ENCODE measurements at places on chromosomes 2 and 18.
A peak's percentile ranks its signal among the peaks of the same experiment; 100 is the strongest.

GRCh38 chr2:73836141-73836943 is 7.6 kb downstream of the STAMBP start:
- no peak for DNase-seq

DNA sequence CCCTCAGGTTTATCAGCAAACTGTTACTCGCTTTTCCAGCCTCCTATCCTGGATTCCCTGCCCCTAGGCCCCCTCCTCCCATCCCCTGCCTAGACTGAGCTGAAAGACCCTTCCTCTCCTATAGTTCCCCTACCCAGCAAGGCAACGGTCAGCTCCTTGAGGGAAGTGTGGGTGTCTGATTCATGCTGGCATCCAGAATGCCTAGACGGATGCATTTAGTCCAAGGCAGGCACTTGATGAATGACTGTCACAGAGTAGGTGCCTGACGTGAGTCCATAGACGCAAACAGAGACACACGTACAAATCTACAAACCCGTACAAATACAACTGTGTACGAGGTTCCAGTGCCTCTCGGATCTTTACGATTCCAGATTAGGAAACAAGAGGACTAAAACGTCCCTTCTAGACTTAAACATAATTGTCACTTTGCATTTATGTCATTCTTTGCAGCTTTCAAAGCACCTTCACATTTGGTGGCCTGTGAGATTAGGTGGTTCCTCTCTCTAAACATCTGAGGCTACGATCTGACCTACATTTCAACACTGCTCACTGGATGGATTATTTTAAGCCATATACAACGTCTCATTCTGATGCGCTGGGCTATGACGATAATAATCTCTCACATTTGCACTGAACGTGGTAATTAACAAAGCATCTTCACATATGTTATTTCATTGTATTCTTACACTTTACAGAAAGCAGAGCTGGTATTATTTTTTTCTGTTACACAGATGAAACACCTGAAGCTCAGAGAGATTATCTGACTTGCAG is 36.7 kb downstream of the DNMT3A start:
- no peak for DNase-seq

- DNase-seq = no peak
Observed at GRCh38 chr2:5969303-5969702, 277.1 kb downstream of the SOX11 start.

DNA sequence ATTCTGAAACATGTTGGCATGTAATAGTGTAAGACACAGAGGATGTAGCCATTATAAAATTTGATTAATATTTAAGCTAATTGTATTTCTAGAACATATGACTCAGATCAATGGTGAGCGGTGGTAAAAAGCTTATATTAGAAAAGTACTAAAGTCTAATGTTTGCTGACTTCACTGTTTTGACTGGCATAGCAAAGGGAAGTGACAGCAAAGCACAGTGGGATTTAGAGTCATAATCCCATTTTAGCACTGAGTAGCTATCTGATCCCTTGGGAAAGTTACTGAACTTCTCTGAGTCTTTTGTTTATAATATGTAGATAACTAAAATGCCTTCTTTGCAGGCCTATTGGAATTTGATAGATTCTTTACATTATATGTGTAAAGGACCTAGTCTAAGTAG is 60.4 kb downstream of the KIAA1328 start:
- DNase-seq = peak; percentile 23

GRCh38 chr2:26412091-26412673 is 10.5 kb downstream of the DRC1 start:
- DNase-seq = no peak

- no peak for DNase-seq
Observed at GRCh38 chr18:34098109-34098508, 126.6 kb downstream of the NOL4 start.

- DNase-seq = no peak
Observed at GRCh38 chr18:532018-532417, 31.5 kb upstream of the COLEC12 start.

GRCh38 chr18:79542876-79543750 is 136.5 kb upstream of the CTDP1 start:
- no peak for DNase-seq

- DNase-seq = no peak
Observed at GRCh38 chr2:78734221-78734620, 291.3 kb upstream of the REG3G start.

DNA sequence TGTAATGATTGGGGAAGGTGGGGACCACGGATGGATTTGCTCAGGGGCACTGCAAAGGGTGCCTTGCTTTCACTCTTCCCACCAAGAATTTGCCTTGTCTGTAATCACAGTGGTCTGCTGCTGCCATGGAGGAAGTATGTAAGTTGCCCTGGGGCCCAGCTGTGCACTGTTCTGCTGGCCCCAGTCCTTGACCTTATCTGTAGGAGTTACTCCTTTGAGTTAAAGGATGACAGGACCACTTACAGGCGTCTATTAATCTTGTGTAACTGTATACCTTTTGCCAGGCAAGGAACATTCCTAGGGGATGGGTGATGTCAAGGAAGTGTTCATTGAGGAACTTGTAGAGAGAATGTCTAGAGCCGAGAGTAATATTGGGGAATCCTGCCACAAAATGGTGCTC is 212.8 kb upstream of the LRRTM1 start:
- DNase-seq = no peak

DNA sequence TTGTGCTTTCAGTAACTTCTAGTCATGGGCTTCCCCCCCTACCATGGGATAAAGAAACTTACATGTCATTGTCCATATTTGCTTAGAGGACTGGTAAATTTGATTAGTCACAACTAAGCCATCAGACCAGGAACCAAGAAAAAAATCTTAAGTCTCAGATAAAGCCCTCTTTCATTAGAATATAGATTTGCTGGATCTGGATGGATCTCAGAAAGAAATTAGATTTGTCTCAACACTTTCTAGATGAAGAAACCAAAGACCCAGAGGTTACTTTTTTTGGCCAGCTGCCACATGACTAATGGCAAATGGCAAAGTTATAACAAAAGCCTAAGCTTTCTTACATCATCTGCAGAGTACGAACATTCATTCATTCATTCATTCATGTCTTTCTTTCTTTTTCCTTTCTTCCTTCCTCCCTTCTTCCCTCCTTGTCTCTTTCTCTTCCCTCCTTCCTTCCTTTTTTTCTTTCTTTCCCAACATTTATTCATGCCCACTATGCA is 60.2 kb downstream of the CDCA7 start:
- DNase-seq = no peak

DNA sequence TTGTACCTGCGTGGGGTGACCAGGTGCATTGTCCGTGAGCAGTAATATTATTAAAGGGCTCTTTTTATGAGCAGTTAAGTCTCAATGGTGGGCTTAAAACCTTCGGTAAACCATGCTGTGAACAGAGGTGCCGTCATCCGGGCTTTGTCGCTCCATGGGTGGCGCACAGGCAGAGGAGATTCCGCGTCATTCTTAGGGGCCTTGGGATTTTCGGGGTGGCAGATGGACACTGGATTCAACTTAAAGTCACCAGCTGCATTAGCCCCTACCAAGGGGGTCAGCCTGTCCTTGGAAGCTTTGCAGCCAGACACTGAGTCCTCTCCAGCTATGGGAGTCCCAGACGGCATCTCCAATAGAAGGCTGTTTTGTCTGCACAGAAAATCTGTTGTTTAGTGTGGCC is 107.7 kb downstream of the NFATC1 start:
- DNase-seq = no peak

- DNase-seq = no peak
Observed at GRCh38 chr2:214484701-214485100, 73.8 kb downstream of the VWC2L start.

DNA sequence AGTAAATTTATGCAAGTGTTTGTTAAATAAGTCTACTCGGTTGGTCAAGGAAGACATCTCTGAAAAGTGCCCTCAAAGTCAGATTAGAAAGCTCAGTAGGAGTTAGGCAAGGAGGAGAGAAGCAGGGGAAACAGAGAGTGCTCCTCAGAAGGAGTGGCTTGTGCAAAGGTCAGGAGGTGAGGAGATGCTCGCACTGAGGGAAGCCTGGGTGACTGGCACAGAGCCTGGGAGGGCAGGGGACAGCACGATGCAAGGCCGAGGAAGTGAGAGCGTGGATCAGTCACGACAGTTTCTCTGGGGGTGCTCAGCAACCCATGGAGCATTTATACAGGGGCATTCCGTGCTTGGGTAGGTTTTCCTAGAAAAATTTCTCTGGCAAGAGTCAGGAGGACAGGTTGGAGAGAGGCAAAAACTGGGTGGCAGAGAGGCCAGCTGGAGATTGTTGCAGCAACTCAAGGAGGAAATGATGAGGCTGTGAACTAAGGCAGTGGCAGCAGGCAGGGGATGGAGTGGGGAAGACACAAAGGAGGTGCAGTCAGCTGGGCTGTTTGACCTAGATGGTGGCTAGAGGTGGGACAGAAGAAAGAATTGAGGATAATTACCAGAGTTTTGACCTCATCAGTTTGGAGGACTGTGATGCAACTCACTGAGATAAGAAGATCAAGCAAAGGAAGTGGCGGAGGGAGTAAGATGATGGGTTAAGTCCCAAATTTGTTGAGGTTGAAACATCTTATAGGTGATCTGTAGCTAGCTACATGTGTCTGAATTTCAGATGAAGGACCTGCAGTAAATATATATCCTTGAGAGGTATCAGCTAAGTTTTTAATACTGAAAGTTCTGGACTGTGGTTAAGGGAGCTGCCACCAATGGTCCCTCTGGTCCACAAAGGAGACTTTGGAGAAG is 52.4 kb downstream of the BCL2 start:
- DNase-seq = no peak

DNA sequence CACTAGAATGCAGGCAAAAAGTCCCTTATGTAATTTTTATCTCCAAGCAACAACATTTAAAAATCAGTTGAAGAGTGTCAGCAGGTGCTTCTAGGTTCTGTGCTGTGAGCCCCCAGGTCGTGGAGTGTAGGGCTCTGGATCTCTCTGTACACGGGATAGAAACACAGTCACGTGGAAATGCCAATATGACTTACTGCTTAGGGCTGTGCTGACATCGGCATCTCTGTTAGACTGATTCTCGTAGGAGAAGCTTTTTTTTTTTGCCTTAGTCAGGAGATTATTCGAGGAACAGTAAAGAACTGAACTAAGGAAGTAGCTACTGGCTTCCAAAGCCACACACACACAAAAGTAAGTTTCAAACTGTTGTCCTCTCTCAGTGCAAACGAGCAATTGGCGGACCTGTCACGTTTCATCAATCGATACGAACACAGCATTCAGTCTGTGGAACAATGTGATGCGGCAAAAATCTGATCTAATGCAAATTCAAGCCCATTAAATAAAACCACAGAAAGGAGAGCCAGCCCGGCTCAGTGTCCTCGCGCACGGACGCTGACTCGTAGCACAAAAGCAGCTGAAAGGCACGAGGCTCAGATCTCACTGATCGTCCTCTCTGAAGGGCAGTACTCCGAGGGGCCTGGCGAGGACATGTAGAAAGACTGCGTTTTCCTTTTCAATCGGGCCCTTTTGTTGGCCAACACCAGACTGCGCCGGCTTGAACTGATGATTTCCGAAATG is 41.5 kb downstream of the PRELID3A start:
- DNase-seq = no peak

- DNase-seq = no peak
Observed at GRCh38 chr2:201678401-201678800, 20.0 kb downstream of the MPP4 start.

DNA sequence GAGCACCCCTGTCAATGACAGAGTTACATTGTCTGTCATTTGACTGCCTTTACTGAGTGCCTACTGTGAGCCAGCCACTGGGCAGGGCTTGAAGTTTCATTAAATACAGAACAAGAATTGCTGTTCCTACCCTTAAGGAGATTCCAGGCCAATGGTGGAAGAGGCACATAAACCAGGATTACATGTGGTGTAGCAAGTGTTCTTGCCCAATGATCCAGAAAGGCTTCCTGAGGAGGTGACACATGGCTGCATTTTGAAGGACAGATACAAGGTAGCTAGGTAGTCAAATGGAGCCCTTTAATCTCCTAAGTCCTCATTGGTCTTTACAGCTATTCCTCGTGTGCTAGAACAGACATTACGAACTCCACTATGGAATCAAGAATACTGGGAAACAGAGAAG is 312.7 kb downstream of the ETAA1 start:
- no peak for DNase-seq

GRCh38 chr2:182906454-182906853 is 40.0 kb upstream of the FRZB start:
- DNase-seq = no peak

- DNase-seq = peak; percentile 86
Observed at GRCh38 chr18:62346333-62347088, 21.4 kb downstream of the TNFRSF11A start.

- DNase-seq = no peak
Observed at GRCh38 chr2:172195836-172196376, 93.2 kb upstream of the DLX2 start.

- no peak for DNase-seq
Observed at GRCh38 chr18:2901423-2901985, 54.7 kb downstream of the EMILIN2 start.

DNA sequence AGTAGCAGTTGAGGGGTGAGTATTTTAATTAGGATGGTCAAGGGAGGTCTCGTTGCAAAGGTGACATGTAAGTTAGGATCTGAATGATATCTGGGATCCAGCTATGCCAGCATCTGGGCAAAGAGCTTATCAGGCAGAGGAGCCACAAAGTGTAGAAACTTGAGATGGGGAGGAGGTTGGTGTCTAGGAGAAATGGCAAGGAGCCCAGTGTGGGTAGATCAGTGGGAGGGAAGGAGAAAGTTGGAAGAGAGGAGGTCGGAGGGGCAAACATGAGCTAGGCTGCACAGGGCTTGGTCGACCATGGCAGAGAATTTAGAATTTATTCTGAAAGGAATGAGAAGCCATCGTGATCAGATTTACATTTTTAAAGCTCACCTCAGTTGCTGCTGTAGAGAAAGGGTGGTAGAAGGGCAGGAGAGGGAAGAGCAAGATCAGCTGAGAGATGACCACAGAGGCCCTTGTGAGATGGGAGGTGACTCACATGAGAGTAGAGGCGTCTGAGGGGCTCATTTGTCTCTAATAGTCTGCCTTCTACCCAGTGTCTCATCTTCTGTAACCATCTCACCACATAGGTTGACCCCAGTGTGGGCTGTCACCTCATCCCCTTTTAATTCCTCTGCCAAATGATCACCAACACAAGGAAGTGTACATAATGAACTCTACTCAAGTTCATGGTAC is 170.0 kb downstream of the ETAA1 start:
- DNase-seq = no peak

- no peak for DNase-seq
Observed at GRCh38 chr18:58522132-58522531, 106.8 kb downstream of the ALPK2 start.

GRCh38 chr18:79800371-79801180 is 2.8 kb downstream of the KCNG2 start:
- no peak for DNase-seq

- DNase-seq = peak; percentile 50
Observed at GRCh38 chr2:68643011-68643873, at the start of gene PROKR1. Gene PROKR1, plus strand, starts transcription at chr2:68643579. Its CDS starts 2,243 bp downstream, at chr2:68645822.

All from HAP-1 (cell line).